ENCODE measurements at places on chromosomes 5 and 9.

GRCh38 chr9:22201256-22201655, 192.2 kb upstream of the CDKN2B start:
- no peak for DNase-seq

DNA sequence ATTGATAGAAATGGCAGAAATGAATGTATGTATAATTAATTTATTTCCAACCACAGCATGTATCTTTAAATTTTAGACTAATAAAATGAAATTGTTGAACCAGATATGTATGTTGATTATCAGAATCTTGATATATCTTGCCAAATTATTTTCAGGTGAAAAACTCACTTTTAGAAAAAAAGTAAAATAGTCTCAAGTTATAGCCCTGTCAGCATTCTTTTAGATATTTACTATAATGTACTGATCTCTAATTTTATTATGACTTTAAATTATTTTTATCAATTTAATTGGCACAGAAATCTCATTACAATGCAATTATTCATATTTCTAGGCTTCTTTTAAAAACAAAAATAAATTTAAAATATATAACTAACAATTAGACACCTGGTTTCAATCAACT, 1990.4 kb upstream of the CDH6 start:
- no peak for DNase-seq

- DNase-seq: no peak
Measured at GRCh38 chr9:91379426-91379825, 17.7 kb upstream of the AUH start.

DNA sequence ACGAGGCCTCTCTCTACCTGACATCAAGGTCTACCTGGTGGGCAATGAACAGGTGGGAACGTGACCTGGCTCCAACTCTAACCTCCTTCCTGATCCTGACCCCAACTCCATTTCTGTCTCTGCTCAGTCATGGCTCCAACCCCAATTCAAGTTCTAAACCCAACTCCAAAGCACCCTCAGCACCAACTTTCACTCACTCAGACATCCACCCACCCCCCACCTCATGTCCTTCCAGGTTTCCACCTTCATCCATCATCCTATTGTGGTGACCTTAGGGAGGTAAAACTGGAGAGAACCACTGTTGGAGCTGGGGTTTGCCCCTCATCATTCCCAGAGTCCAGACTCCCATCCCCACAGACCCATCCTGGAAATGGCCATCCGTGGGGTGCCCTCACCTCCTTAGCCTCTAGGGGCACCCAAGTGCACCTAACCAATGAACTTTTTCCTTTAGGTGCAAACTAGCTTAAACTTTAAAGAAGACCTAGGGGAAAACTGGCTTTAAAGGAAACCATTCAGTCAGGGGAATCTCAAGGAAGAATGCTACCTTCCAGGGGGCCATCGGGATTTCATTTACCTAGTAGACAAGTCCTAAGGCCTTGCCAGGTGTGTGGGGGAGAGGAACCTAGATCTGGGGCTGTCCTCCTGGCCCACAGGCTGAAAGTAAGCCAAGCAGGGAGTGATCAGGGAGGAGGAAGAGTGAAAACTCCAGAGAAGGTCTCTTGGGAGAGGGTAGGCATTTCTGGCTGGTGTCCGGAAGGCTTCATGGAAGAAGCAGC, 11.3 kb downstream of the RGS14 start:
- no peak for DNase-seq

DNA sequence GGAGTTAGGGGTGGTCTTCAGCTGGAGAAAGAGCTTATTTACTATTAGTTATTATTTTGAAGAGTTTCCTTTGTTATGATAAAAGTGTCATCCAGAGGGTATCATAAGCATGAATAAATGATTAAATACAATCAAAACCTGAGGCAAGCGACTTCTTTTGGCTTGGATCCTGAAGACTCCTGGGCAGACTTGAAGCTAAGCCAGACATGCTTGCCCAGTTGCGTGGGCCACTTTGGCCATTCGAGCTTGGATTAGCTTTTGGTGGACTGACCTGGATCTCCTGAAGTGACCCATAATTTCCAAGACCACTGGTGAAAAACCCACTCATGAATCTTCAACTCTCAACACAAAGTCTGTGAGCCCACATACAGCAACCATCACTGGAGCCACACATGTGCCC, 335.8 kb downstream of the NR2F1-AS1 start:
- DNase-seq: no peak

GRCh38 chr5:143220748-143221251, 182.7 kb downstream of the NR3C1 start:
- DNase-seq: no peak

- DNase-seq: no peak
Measured at GRCh38 chr5:989961-990530, 18.6 kb upstream of the NKD2 start.

- no peak for DNase-seq
Measured at GRCh38 chr9:137189297-137190295, 1.1 kb downstream of the SSNA1 start.

DNA sequence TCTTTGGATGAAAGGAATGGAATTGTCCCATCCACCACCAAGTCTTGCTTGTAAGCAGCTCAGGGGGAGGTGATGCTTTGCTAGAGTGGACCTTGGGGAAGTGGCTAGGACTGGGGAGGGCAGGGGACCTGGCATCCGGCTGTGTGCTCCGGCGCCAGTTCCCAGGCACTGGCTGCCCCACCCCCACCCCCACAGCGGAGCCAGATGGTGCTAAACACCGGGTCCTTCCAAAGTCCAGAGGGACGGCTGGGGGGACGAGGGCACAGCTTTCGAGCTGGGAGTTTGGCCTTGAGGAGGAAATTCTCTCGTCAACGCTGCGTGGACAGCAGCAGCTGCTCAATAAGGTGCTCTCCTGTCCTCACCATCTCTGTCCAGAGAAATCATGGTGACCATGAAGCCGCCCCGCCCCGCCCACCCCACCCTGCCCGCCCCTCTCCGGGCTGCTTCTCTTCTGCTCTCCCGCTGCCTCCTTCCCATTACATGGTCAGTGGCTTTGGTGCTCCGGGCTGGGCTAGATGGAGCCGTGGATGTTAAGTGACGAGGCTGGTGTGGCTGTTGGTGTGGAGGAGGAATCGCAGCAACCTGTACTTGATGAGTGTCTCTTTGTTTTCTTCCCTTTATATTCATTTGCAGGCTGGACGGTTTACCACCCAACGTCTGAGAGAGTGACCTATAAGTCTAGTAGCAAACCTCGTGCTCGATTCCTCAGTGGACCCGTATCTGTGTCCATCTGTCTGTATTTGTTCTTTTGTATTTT, 115.7 kb downstream of the WNK2 start:
- DNase-seq: no peak

GRCh38 chr5:142013734-142014521, 1.1 kb upstream of the GNPDA1 start:
- DNase-seq: no peak

DNA sequence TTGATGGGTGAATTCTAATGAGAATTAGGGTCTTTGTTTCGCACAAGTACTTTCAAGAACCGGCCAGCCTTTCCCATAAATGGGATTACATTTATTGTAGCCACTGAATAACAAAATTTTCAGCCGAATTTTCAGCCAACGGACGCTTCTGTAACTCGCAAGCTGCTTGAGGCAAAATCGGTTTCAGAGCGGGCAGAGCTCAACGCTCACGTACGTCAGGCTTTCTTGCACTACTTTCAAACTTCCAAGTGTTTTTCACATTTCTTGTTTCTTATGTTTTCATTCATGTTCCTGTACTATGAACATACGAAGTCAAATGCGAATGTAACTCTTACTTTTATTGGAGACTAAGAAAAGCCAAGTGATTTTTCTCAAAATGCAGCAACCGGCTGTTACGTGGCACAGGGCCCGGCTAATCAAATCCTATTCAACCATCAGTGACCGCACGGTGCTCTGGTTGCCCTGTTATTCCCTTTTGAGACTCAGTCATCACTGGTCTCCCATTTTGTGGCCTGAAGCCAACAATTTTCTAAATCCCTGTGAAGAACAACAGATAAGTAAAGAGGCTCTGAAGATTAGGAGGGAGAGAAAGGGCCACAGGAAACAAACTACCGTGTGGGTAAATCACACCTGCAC, 68.5 kb downstream of the SLC28A3 start:
- DNase-seq: no peak

- DNase-seq: no peak
Measured at GRCh38 chr5:92641031-92641962, 939.7 kb downstream of the NR2F1-AS1 start.

Measured in CMK (cell line).